ENCODE measurements at places on chromosomes 2 and 18.

DNA sequence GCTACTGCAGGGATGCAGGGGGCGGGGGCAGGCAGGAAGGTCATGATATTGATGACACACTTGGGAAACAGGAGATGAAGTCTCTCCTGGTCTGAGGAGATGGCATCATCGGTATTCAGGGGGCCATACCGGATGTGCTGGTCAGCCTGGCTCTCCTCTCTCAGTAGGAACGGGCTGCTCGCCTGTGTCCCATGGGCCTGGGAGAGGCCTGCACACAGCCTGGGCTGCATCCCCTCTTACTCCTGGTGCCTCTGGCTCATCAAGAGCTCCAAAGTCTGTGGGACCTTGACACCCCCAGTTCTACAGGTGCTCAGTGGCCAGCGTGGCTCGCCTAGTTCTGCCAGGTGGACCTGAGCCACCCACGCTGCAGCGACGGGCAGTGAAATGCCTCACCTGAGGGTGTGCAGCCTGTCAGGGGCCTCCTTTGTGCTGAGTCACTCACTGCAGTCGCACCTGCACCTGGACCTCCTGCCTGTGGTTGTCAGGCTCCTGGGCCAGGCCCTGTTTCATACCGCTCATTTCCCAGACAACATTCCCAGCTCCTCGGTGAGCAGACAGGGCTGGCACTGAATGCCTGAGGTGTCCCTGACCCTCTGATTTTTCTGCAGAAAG, 18.6 kb upstream of the CNDP1 start:
- no peak for DNase-seq

GRCh38 chr18:2981212-2981728, 31.7 kb downstream of the LPIN2 start:
- DNase-seq, result no peak

GRCh38 chr2:98901702-98902101, 34.3 kb downstream of the CRACDL start:
- DNase-seq, result no peak

DNA sequence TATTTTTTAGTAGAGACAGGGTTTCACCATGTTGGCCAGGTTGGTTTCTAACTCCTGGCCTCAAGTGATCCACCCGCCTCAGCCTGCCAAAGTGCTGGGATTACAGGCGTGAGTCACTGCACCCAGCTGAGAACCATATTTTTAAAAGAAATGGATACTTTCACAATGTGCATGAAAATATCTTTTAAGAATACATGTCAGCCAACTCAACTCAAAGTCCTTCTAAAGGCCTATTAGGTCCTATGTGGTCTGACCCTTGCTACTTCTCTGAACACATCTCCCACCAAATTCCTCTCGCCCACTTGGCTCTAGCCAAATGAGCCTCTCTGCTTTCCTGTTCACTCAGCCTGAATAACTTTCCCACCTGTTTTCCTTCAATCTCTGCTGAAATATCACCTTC, 119.6 kb downstream of the MTX2 start:
- no peak for DNase-seq

DNA sequence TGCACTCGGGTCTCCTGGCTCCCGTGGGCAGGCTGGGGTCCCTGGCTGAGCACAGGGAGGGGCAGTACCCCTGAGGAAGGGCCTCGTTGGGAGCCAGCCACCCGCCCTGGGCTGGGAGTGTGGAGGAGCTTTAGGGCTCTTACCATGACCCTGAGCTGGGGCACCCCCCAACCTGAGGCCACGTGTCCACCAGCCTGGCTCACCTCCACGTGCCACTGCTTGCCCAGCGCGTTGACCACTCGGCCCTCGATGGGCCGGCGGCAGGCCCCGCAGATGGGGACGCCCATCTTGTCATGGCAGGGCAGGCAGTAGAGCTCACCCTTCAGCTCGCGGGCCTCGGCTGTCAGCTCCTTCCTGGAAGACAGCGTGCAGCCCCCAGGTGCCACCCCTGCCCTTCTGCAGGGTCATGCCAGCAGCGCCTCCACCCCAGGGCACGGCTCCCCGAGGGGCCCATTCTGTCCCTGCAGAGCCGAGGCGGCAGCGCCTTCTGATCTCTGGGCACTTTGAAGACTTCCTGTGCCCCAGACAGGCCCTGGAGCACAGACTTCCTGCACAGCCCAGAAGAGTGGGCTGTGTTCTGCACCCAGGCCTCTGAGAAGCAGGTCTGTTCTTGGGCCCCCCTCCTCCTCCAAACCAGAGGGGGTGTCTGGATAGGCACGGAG, 4.0 kb upstream of the GPR17 start:
- DNase-seq, result peak; percentile 15

DNA sequence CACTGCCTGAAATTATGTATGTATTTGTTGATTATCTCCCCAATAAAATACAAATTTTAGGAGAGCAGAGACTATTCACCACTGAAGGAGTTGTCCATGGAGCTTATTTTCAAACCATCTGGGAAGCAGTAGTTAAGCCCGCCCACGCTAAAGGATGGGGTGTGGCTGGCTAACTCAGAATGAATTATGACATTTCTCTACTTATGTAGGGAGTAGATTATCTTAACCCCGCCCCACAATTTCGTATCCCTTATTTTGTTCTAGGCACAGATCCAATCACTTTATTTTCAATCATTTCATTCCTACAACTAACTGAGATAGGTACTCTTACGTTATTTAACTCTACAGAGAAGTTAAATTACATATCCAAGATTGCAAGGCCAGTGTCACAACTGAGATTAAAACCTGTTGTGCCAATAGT, 1.4 kb upstream of the LAPTM4A start:
- no peak for DNase-seq

DNA sequence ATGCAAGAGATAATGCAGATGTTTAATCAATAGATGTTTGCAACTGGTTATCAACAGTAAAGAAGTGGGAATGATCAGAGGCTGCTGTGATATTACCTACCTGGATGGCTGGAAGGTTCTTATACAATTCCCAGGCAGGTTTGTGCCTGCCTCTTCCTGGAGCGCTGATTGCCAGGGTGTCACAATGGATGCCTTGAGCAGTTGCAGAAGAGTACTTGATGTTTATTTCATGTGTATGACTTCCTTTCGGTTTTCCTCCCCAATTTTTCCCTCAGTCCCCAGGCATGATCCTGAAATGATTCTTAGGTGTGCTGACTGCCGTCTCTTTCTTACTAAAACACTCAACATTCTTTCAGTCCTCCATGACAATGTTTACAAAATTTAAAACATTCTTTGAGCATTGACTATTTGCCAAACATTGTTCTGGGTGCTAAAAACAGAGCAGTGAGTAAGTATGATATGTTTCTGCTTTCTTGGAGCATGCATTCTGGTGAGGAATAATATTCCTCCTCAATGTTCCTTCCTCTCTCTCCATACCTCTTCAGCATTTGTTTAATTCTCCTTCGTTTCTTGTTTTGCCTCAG, 416.6 kb upstream of the TRIB2 start:
- no peak for DNase-seq

DNA sequence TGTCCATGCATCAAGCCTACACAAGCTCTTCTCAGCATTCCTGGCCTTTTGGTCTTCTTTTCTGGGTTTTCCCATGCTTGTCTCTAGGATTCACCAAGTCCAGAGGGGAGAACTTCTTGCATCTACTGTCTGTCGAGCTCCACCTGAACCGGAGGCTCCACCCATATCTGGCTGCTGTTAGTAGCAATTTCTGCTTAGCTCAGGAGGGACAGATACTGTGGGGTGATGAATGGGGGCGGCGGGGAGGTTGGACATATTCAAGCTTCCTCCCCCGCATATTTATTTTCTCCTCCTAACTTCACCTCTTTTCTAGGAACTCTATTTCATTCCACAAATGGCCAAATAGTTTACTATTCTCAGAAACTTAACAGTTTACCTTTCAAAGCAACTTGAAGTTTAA, 163.5 kb downstream of the PTH2R start:
- no peak for DNase-seq

- no peak for DNase-seq
These were observed 85.6 kb downstream of the IKZF2 start for GRCh38 chr2:213065583-213066442.

GRCh38 chr2:70683455-70683854, 84.5 kb downstream of the ADD2 start:
- DNase-seq, result no peak

DNA sequence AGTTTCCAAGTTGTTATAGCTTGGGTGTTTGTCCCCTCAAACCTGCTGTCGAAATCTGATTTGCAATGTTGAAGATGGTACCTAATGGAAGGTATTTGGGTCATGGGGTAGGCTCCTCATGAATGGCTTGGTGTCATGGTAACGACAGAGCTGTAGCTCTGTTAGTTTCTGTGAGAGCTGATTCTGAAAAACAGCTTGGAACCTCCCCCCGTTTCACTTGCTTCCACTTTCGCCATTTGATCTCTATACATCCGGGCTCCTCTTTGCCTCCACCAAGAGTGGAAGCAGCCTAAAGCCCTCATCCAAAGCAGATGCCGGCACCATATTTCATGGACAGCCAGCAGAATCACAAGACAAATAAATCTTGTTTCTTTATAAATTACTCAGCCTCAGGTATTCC, 1035.1 kb upstream of the SLC39A10 start:
- DNase-seq, result no peak

- DNase-seq, result no peak
These were observed 1195.7 kb upstream of the ZEB2 start for GRCh38 chr2:145715601-145716000.

- no peak for DNase-seq
These were observed 10.7 kb downstream of the FN1 start for GRCh38 chr2:215425021-215425782.

DNA sequence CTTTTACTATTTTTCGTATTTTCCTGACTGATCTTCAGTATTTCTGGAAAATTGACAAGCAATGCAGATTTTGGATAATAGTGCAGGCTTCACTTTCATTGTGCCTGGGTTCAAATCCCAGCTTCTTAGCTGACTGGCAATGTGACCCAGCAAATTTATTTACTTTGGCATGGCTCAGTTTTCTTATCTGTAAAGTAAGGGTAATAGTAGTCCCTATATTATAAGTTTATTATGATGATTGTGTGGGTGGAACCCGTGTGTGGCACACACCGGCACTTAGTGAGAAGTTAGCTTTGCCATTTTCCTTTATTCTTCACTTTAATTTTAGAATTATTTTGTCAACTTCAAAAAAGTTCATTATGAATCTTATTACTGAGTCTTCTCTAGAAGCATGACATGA, 7.8 kb upstream of the IL1RL1 start:
- DNase-seq, result no peak

GRCh38 chr18:40013001-40013609, 1941.9 kb upstream of the PIK3C3 start:
- no peak for DNase-seq

- DNase-seq, result no peak
These were observed 374.8 kb downstream of the SLC4A3 start for GRCh38 chr2:220002251-220002650.

DNA sequence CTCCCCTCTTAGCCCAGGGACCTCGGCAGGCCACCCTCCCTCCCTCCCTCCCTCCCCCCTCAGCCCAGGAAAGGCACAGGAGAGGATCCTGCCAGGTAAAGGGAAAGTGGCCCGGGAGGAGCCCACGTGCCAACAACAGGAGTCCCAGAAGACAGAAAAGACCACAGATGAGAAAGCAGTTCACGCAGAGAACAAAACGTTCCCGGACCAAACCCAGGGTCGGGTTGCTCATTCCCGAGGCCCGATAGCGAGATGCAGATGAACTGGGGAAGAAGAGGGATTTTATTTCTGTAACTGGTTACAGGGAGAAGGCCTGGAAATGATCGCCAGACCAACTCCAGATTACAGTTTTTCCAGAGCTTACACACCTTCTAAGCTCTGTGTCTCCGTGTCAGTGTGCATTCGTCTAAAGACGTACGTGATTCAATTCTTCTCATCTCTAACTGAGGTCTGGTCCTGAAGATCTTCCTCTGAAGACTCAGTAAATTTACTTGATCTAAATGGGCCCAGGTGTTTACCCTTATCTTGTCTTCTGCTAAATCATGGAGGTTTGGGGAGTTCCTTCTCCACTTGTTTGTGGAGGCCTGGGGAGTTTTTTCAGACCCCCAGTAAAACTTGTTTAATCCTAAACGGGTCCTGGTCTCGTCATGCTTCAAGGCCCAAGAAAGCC, 807 bp upstream of the NEU4 start:
- DNase-seq, result no peak

GRCh38 chr2:239791526-239792404, 233.4 kb downstream of the NDUFA10 start:
- no peak for DNase-seq

DNA sequence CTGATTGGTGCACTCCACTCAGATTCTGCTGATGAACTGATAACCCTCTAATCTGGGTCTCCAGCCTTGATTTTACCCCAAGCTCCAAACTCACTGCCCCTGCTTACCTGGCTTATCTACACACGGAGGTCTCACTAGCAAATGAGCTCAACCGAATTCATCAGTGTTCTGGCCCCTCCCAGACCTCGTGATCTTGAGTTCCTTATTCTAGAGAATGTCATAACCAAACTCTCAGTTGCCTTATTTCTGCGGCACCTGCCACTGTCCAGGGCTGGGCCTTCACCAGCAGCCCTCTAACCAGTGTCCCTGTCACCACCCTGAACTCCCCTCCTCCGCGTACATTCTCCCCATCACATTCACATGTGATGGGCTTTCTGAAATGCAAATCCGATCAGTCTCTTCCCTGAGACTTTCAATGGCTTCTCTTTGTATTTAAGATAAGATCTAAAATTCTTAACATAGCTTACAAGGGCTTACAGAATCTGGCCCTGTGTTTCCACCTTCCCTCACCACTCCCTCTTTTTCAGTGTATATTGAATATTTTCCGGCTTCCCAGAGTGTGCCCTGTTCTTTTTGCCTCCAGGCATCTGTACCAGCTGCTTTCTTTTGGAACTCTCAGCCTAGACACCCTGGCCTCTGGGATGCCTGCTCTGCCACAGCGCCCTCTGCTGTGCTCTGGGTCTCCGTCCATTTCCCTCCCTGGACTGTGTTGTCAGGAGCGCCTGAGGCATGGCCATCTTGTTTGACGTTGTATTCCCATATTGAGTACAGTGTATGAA, 31.1 kb downstream of the NAB1 start:
- peak; percentile 10 for DNase-seq

DNA sequence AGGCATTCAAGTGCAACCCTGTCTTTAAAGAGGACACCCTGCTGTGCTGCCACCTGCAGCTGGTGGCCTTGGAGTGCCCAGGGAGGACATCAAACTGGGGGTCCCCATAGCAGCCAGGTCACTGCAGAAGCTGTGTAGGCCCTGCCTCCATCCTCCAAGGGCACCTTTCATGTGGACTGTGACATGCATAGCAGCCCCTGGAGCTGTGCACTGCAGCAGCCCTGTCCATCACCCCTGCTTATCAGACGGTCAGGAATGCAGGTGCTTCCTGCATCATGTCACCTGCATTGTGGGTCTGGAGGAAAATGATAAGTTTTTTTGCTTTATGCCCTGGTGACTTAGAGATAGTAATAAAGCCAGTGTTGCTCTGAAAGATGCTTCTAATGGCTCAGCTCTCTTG, 155.7 kb downstream of the DYSF start:
- no peak for DNase-seq

DNA sequence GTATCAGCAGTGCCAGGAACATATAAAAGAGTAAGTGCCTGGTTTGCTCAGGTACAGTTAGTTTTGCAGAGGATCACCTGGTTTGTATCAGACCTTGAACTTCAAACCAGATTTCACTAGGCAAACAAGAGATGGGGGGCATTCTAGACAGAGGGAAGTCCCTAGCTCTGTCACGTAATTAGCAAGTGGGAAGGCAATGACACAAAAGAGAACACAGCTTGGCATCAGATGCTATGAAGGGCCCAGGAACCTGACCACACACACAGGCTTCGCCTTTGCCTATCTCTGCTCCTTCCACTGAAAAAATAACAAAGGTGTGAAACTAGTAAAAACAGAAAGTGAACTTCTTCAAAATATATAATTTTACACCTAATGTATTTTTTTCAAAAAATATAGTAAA, 62.6 kb downstream of the CERKL start:
- no peak for DNase-seq

GRCh38 chr2:181457741-181458425, 697 bp downstream of the ITGA4 start:
- no peak for DNase-seq

All from T-helper 22 cell (primary cell).